Muscle of back (tissue), 13 donors: ENCODE measurements at places on chromosomes 13 and 19.

DNA sequence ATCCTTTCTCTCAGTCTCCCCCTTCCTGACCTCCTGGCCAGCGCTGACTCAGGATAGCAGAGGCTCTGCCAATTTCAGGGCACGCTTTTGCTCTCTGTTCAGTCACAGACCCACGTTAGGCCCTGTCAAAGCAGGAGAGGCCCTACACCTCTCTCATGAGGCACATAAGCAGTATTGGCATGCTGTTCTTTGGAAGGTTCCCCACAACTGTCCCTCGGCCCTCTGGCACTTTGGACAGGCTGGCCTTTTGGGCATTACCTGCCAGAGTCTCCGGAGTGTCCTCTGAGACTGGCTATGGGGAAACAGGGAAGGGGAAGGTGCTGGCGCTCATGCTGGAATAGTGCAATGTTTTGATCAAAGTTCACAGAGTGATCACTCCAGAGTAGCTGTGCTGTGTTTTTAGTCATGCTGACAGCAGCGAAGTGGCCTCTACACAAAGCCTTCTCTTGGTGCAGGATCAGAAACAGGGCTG lies 23.7 kb upstream of the UBE2L5 start:
- DNase-seq = no peak

GRCh38 chr13:39855236-39855635 lies 199.8 kb downstream of the COG6 start:
- no peak for DNase-seq

- DNase-seq = no peak
These were observed 9.7 kb downstream of the YJU2 start for GRCh38 chr19:4256563-4256962.

- no peak for DNase-seq
These were observed 238.0 kb downstream of the PCDH9 start for GRCh38 chr13:66992183-66992582.
